Suprapubic skin (tissue), 4 donors: ENCODE measurements at places on chromosomes 4 and X.

DNA sequence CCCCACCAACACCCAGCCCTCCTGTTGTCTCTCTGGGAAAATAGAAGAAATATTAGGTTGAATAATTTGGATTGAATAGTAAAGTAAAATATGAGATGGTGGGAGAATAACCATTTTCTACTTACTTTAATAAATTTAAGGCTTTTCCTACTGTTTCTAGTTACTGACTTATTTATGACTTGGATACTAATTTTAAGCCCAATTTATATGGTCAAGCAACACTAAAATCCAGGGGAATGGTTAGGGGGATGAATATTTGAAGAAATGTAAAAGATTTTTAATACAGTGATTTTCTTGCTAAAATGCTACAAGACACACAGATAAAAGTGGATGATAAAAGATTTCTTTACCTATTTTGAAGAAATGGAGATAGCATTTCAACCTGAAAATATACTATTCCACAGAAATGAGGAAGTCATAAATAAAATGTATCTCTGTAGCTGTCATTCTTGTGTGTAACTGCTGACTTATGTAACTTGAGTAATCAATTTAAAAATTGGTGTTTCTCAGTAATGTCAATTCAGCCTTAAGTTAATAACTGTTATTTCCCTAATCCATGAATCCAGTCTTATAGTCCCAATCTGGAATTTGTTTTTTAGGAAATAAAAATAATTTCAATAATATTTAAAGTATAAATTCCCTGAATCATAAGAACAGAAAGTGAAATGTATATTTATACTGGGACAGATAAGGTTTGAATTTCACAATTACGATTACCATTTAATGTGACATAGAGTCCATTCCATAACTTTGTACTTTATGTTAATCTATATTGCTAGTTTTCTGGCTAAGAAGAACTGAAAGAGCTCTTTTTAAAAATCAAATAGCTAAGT is 24.3 kb upstream of the IL2 start:
- DNase-seq = no peak

DNA sequence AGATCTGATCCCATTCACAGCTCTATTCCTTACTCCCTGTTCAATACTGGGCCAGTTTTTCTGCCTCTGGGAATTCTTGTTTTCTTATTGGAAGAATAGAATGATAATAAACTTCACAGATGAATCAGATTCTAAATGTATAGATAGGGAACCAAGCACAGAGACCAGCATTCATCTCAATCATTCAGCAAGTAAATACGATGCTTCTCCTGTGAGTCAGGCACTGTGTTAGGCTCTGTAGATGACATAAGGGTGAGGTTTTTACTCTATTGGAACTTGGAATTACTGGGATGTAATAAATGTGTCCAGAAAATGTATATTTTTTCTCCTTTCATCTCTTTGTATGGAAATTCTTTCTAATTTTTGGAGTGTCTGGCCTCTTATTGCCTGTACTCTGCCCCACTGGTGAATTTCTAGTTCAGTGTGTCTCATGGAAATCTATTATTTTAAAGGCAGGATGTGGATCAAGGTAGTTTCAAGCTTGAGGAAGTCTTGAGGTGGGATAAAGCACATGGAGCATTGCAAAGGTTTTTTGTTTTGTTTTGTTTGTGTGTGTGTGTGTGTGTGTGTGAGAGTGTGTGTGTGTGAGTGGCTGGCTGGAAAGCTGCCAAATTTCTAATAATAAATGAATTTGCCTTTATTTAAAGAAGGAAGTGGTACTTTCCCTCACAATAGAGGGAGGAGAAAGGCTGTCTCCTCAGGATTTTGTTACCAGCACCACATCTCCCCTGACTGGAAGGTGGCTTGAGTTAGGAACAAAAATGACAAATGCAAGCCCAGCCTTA is 117.9 kb upstream of the HS3ST1 start:
- no peak for DNase-seq

DNA sequence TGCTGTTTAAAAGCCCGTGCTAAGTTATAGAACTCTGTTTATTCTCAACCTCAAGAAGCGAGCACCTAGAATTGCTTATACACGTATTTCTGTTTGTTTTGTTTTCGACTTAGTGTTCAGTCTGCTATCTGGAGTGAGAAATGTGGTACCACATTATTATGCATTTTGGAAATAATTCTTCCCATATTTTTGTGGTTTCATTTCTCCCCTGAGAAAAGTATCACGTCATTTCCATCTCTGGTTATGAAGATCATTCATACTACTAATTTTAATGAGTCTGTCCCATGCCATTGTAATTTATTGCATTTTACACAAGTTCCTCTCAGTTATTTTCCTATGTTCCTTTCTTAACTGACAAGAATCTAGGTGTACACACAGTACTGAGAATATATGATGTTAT is 186.0 kb downstream of the DCHS2 start:
- DNase-seq = no peak

GRCh38 chrX:118530219-118530911 is 34.8 kb downstream of the DOCK11 start:
- DNase-seq = no peak

- DNase-seq = no peak
These were observed 91.7 kb downstream of the SLC10A6 start for GRCh38 chr4:86757468-86757867.

- peak; percentile 88 for DNase-seq
These were observed 16.7 kb downstream of the BLOC1S4 start for GRCh38 chr4:6732441-6733357.

DNA sequence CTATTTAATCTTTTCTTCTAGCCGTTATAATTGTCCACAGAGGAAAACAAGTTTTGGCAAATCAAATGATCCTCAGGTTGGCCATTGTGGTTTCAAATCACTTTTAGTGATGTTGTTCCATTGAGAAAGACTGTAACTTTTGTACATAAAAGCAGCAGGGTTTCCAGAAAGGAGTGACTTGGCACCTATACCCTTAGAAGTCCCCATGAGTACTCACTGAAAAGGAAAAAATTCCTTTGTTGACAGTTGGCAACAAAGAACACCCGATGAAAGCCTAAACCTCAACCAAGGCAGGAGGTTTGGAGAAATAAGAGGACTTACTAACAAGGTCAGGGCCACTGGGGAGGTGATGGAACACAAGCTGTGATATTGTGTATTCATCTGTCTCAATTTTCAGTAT is 474.4 kb downstream of the RAPGEF2 start:
- DNase-seq = no peak

- DNase-seq = no peak
These were observed 171.1 kb upstream of the TET2 start for GRCh38 chr4:104975617-104976016.

- DNase-seq = no peak
These were observed 19.6 kb downstream of the VMA21 start for GRCh38 chrX:151416579-151416978.

DNA sequence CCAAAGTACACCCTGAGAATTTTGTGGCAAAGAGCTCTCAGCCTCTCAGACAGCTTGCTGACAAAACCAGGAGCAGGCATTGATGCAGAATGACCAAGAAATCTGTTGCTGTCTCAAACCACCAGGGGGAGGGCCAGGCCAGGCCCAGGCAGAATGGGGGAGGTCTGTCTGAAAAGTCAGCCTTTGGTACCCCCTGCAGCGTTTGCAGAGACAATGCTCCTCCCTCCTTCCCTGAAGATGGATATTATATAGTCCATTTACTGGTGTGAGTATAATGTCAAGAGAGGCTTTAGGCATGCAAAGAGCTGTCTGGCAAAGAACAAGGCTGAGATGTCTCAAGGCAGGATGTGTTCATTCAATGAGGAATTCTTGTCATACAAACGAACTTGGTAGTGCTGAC is 52.9 kb upstream of the TRPC5OS start:
- DNase-seq = no peak

DNA sequence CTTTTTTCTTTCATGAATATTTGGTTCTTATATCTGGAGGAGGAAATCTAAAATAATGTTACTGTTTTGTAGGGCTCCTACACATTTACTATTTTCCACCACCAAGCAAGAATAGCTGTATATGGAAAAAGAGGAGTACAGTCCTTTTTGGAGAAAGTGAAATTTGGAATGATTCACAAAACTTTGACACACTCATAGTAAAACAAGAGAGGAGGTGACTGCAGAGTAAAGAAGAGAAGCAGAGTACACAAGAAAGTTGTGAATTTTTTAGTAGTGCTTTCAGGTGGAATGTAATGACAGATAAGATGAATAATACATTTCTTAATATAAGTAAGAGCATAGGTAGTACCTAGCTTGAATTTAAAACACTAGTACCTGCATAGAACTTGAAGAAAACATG is 41.3 kb upstream of the UGT2B4 start:
- DNase-seq = no peak

DNA sequence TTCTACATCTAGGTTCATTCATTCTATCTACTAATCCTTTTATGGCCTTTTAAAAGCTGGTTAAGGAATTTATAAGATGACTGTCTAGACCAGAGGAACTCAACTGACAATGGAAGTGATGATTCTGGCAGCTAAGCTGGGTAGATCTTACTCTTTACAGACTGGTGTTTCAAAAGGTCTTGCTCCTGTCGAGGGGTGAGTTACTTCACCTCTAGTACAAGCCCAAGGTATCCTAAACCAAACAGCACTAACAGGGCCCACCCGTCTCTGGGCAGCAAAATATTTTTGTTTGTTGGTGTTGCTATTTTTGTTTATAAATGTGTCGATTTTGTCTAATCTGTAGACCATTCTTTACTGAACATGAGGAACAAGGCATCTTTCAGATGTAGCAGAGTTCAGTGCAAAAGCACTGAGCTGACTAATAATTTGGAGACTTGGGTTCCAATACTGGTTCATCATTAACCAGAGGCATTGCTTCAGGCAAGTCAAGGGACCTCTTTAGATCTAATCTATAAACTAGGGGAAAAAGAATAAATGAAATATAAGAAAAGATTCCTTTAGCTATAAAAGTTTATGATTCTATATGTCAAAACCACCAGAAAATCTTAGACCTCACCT is 90.3 kb upstream of the FRG1 start:
- DNase-seq = no peak

DNA sequence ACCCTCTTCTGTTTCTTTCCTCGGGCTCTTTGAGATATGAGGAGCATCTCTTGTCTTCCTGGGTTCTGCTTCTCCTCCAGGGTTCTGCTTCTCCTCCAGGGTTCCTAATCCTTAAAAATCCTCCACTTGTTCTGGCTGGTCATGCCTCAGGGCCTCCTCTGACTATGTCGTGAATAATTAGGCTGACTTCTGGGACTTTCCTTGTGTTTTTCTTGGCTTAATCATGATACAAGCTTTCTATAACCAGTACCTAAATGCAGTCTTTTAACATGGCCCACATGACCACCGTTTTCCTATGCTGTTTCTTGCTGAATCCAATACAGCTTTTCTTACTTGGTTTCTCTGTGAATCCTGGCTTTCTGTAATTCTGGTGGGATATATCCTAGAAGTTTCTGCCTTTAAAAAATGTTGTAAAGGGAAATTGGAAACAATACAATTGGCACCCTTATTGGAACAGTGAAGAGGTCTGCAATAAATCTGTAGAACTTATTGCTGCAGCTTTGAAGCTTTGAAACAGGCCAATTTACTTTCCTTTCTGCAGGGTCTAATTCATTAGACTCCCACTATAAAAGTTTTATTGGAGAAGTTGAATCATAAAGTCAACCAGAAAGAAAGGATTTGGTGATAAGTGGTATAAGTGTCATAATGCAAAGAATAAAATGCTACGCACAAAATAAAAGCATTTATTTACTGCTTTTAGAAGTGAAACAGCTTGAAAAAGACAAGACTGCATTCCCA is 213.1 kb downstream of the UGT8 start:
- no peak for DNase-seq

- no peak for DNase-seq
These were observed 473.4 kb downstream of the INPP4B start for GRCh38 chr4:142372530-142373260.

DNA sequence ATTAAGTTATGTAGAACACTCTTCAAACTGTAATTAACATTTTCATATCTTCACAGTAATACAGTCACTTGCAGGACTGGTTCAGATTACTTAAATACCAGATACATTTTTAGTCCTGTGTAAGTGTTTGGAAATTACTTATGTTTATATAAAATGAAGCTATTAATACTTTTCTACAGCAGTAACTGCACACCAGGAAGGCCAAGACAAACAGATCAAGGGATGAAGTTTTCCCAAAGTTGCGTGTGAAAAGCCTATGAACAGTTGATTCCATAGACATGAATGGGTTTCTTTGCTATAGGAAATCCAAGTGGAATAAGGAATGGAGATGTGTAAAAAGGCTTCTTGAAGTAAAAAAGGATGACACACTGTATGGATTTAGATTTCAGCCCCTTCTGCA is 28.9 kb upstream of the DRP2 start:
- no peak for DNase-seq

- no peak for DNase-seq
These were observed 38.8 kb downstream of the CLCN3 start for GRCh38 chr4:169658975-169659715.

- DNase-seq = no peak
These were observed 188.5 kb downstream of the KLHL4 start for GRCh38 chrX:87706134-87706533.

DNA sequence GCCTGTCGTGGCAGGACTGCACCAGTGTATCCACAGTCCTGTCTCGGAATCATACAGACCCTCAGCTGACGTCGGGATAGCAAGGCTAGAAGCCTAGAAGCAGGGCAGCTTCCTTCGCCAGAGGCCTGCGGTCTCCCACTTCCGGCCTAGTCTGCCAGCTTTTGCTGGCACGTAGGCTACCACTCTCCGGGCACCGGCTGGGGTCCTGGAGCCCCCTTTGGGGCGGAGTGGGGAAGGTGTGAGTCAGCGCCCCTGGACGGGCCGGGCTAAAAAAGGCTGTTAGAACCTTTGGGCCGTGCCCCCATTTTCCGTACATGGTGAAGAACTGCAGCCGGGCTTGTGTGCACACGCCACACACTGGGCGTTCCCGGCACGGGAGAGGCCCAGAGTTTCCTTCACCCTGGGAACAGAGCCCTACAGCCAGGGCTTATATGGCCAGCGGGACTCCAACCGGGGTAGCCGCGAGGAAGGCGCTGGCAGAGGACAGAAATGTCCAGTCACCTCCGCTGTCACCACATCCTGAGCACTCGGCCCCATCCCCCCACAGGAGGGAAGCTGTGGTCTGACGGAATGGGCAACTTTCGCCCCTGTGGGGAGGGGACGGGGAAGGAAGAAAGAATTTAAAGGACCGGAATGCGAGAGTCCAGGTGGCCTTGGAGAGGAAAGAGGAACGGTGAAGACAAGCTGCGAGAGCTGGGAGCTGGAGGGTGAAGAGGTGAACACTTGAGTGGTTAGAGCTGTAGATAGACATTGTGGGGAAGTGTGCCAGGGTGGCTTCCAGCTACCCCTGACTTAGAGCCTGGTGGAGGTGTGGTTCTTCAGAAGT is 4.6 kb downstream of the MAGIX start:
- DNase-seq = peak; percentile 81

- no peak for DNase-seq
These were observed 161.6 kb downstream of the SMIM20 start for GRCh38 chr4:26075583-26075982.

DNA sequence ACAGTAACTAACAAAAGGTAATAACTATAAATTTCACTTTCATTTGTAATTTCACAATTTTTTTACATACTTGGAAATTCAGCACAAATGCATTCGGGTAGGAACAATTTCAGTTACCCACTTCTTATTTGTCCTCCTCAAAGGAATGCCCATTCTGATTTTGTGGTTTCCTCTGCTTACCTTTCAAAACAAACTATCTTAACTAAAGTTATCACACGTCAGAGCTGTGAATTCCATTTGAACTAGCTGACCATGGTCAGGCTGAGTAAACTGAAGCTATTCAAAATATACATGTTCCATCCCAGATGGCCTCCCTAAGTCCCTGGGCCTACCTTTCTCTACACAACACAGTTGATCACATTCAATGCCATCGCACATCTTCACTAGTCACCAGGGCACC is 4.5 kb downstream of the CTPS2 start:
- no peak for DNase-seq
